Testis (tissue), 5 donors: ENCODE measurements at places on chromosomes 6 and 20. TPM values are rescaled to one million over a fixed set of nuclear protein-coding genes. Genes with fewer than 3 reads are reported as not detected.

The PTCHD4 gene
- 0.68 TPM for total RNA-seq

The TCF15 gene
- total RNA-seq = 3.7 TPM

The ADNP gene
- total RNA-seq = 110 TPM

The PCMT1 gene
- 220 TPM for total RNA-seq

The PRPF6 gene
- total RNA-seq = 114 TPM

The HNF4A gene
- 1.4 TPM for total RNA-seq

The PNLDC1 gene
- 19.9 TPM for total RNA-seq

The WFDC2 gene
- total RNA-seq = 6.1 TPM

The SPEF1 gene
- total RNA-seq = 9.8 TPM
